ENCODE measurements at places on chromosomes 12 and 14.

GRCh38 chr14:23864259-23864658 lies 89.3 kb upstream of the DHRS4 start:
- no peak for DNase-seq

- no peak for DNase-seq
Measured at GRCh38 chr12:92938018-92938417, 8.9 kb upstream of the EEA1 start.

- no peak for DNase-seq
Measured at GRCh38 chr14:68554231-68554630, 238.6 kb downstream of the ZFP36L1 start.

GRCh38 chr14:105299654-105300541 lies 903 bp downstream of the BRF1 start:
- DNase-seq = no peak

DNA sequence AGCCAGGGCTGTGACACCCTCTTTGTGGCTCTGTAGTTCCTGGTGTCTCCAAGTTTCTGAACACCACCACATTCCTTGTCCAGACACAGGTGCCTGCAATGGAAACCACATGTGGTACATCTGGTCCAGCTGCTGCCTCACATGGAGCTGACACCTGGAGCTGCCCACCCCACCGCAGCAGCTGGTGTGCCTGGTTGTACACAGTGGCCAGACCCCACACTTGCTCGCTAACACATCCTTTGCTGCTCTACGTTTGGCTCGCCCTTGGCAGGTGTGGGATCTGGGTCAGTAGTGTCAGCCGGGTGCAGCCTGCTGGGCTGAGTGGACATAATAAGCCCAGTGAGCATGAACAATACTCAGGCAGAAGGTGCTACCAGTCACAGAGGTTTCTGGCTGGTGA lies 198.9 kb downstream of the ADGRD1 start:
- DNase-seq = no peak
